ENCODE measurements at places on chromosomes 1 and 21. TPM values are rescaled to one million over a fixed set of nuclear protein-coding genes. Genes with fewer than 3 reads are reported as not detected.

DNA sequence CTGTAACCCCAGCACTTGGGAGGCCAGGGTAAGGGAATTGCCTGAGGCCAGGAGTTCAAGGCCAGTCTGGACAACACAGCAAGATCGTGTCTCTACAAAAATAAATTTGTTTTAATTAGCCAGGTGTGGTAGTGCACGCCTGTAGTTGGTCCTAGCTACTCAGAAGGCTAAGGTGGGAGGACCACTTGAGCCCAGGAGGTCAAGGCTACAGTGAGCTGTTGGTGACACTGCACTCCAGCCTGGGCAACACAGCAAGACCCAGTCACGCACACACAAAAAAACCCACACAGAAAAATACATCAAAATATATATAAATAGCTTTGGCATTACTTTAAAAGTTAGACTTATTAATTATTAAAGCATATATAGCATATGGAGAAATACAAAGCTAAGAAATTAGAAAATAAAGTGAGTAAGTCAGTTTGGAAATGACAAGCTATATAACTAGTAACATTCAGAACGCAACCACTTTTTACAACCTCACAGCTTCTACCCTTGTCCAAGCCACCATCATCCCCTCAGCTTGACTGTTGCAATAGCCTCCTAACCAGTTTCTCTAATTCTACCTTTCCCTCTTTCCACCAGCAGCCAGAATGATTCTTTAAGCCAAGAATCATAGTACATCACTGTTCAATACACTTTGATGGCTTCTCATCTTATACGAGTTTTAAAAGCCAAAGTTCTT, 14.5 kb downstream of the PIK3R3 start:
- DNase-seq: no peak

- DNase-seq: no peak
These were observed 49.6 kb downstream of the SLC9C2 start for GRCh38 chr1:173553312-173553711.

- peak; percentile 90 for DNase-seq
These were observed 191.6 kb downstream of the HIVEP3 start for GRCh38 chr1:41726899-41727748.

DNA sequence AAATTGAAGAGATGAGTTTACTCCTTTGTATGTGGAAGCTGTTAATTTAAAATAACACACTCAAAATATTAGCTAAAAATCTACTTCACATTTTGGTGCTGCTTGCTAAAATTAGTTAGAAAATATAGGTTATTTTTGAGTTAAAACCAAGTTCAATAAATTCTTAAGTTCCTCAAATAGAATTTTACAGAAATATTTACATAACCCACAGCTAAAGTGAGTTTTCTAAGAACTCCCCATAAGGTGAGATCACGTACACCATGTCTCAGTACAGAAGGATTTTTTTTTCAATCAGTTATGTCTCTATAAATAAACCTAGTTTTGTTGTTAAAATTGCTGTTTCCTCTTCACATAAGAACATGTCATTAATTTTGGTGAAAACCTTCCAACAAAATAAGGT, 108.0 kb downstream of the SDCCAG8 start:
- DNase-seq: no peak

DNA sequence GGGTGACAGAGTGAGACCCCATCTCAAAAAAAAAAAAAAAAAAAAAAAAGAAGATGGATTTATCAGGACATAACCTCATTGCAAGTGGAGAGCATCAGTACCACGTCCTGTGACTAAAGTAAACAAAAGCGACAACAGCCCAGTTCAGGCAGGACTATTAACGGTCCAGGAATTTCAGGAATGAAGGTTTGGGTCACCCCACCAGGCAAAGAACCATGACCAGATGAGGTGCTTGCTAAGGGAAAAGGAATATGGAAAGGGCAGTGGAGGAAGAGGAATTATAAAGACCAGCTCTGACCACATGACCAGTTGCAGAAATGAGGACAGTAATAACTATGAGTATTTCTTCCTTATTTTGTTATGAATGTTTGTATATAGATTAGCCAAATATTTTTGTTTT, 35.4 kb upstream of the EIF4G3 start:
- no peak for DNase-seq

GRCh38 chr1:36836196-36836883, 198.0 kb downstream of the GRIK3 start:
- DNase-seq: no peak

DNA sequence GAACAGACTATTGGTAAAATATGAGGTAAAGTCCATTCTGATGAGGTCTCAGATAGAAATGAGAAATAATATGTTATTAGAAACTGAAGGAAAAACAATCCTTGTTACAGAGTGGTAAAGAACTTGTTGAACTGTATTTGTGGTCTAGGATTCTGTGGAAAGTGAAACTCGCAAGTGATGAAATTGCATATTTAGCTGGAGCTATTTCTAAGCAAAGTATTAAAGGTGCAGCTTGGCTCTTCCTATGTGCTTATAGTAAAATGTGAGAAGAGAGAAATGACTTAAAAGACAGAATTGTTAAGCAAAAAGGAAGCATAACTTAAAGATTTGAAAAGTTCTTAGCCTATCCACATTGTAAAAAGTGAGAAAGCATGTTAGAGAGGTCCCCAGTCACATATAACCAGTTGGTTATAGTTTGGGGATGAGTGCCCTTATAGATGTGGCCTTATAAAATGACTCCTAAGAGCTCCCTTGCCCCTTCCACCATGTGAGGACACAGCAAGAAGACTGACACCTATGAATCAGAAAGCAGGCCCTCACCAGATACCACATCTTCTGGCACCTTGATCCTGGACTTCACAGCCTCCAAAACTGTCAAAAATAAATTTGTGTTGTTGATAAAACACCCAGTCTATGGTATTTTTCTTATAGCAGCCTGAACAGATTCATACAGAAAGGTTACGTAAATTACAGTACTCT, 24.8 kb downstream of the PHTF1 start:
- no peak for DNase-seq

GRCh38 chr1:37746806-37747205, 18.1 kb downstream of the EPHA10 start:
- no peak for DNase-seq

- DNase-seq: peak; percentile 83
These were observed 21.7 kb downstream of the ITPKB start for GRCh38 chr1:226717256-226717909.

GRCh38 chr1:43021547-43022474, 63.1 kb upstream of the SLC2A1 start:
- DNase-seq: no peak

- DNase-seq: no peak
These were observed 61.6 kb upstream of the KIAA0040 start for GRCh38 chr1:175254190-175254589.

DYNLT5 gene
- total RNA-seq: 1.6 TPM
